ENCODE measurements at places on chromosomes 7 and 10.

- no peak for DNase-seq
These were observed 9.9 kb downstream of the PHTF2 start for GRCh38 chr7:77808517-77808916.

DNA sequence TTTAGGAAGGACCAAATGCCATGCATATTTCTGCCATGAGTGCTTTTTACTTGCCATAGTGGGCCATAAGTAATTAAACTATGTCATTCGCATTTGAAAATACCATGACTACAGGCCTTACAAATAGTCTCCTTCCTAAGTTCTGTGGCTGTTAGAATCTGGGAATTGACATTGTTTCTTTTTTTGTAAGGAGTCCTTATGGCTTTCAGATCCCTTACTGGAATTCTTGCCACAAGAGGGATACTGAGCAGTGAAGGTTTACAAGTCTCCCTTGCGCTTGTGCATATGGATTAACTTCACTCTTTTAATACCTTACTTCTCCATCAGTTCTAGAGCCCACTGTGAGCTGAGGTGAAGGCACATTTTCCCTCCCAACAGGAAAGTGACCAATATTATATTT is 166.0 kb downstream of the NRG3 start:
- DNase-seq: no peak

DNA sequence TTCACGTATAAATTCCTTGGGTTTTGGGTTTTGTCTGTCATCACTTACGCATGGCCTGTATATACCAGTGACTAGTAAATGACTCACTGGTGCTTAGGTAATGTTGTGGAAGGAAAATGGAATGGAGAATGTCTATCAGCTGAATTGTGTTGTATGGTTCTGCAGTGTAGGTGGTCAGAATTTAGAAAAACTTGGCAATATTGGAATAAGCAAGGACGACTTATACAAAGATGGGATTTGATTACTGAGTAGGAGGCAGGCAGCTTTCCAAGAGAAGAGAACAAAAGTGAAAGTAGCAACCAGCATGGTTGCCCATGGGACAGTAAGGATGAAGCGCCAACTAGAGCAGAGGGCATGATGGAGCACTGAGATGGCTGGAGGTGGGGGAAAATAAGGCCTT is 168.6 kb upstream of the CSTF2T start:
- DNase-seq: no peak

GRCh38 chr7:1085910-1086421 is 1.9 kb upstream of the GPER1 start:
- no peak for DNase-seq

- DNase-seq: no peak
These were observed 114.8 kb downstream of the FAM53B start for GRCh38 chr10:124629415-124629814.

DNA sequence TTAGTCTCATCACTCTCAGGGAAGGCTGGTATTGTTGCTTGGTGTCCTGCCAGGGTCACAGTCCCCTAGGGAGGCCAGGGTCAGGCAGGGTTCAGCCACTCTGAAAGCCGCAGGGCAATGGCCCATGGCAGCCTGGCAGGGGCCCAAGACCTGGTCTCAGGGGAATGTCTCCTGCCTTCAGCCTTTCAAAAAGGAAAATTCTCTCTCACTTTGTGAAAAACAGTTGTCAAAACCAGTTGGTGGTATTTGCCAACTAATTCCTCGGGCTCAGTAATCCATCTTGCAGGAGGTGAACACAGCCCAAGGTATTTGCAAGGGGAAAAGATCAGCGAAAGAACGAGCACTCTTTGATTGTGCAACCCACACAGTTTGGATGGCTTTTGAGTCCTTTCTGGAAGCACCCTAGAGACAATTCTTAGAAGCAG is 101.5 kb downstream of the JCAD start:
- DNase-seq: no peak

DNA sequence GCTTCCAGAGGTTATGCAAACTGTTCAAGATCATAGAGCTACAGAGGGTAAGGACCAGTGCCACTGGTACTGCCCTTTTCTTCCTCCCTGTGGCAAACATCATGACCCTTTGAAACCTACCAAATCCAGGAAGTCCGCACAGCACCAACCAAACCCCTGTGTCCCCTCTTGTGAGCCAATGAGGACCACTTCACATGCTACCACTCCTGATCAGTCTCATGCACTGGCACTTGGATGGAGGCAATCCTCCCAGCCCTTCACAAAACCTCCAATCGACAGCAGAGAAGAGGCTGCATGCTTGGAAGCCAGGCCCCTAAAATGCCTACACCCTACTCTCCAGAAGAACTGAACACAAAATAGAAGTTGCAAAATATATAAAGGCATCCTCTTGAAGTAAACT is 248.0 kb downstream of the TNS3 start:
- no peak for DNase-seq

GRCh38 chr10:38007991-38008390 is 2.5 kb upstream of the ZNF33A start:
- DNase-seq: no peak

DNA sequence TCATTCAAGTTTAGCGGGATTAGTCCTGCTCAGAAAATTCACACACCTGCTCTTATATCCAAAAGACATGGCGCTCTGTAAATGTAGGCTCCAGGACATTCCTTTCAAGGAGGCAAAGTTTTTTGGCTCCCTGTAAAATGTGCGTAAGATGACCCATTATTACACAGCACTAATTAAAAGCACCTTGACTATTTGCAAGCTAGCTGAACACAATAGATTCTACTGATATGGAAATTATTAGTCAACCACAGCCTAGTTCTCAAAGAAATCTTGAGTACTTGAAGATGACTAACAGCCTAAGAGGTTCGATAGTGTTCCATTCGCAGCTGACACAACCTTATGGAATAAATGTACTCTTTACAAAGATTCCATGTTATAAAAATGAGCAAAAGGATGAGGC is 175.2 kb downstream of the BMPER start:
- no peak for DNase-seq

DNA sequence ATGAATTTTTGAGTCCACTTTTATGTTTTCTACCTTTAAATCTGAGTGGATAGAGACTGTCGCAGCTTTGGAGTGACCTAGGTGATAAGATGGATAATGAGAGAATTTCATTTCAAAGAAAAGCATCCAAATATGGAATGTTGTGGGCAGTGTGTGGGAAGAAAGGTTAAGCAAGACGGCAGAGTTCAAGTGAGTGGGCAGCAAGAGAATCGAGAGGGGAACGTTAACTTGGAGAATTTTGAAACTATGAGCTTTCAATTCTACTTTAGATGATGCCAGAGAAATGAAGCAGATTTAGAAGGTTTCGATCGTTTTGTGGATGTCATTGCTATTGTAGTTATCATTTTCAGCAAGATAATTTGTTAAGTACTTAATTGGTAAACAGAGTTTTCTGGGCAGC is 73.0 kb downstream of the XRCC2 start:
- DNase-seq: no peak

- DNase-seq: no peak
These were observed 102.8 kb upstream of the ZNF438 start for GRCh38 chr10:31134311-31134952.

DNA sequence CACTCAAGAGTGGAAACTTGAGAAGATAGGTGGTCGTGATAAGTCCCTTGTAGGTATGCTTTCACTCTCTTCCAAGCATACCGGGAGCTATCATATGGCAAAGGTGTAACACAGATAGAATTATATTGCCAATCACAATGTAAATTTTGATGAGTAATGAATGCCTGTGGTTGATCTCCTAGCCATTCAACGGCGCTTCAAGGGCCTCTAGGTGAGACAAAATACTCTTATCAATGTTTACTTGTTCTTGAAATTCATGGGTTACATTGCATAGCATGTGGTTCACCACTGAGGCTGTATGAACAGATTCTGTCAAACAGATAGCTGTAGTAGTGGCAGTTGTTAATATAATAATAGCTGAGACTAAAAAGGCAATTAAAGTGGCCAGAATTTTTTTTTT is 82.4 kb downstream of the THSD7A start:
- DNase-seq: no peak

GRCh38 chr10:52818019-52818418 is 45.4 kb upstream of the MBL2 start:
- DNase-seq: no peak

- DNase-seq: no peak
These were observed 79.3 kb downstream of the MKI67 start for GRCh38 chr10:128046953-128047290.

DNA sequence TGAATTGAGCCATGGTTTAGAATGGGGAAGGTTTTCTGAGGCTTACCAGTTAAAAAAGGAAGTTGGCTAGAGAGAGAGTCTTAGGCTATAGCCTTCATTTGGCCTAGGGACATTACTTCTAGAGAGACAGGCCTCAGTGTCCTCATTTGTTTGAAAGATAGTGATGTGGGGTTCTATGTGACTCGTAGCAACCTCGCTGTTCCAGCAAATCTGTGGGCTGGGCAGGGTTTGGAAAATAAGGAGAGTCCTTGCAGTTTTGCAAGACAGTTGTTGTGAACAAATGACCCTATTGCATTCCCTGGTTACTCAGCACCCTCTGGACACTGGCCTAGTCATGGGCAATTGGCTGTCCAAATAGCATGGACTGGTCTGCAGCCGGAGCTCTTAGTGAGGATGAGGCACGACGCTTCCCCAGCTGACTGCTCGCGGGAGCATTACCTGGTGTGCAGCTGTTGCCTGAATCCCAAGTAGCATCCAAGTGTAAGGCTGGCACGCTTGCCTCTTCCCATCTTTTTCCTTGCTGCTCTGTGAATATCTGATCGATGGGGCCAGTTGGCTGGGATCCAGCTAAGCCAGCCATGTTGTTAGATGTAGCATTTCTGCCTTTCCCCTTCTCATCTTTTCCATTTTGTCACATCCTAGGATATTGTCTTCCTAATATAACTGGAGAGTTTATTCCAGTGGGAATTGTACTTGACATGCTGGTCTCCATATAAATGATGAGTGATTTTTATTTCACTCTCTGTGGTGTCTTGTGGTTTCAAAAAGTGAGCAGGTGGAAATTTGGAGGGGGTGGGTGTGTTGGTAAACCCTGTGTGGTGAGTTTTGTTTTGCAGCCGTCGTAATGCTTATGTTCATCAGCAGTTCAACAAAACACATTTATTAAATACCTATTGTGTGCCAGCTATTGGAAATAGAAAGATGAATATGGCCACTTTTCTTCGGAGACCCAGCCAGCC is 99.8 kb downstream of the SND1 start:
- no peak for DNase-seq

DNA sequence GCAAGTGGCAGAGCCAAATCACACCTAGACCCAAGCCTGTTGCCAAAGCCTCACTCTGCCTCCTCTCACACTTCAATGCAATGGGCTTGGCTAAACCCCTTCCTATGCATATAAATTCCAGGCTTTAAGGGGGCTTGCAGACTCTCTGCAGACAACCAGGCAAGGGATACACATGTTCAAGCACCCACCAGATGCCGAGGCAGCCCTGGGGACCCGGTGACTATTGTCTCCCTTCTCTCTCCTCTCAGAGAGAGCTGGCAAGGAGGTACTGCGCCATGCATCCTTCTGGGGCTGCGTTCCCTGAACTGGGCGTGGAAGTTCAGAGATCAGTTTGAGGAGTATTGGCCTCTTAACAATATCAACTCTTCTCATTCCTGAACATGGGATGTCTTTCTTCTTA is 131.2 kb downstream of the ARHGAP22 start:
- DNase-seq: no peak

- no peak for DNase-seq
These were observed 67.1 kb upstream of the GSDME start for GRCh38 chr7:24824400-24824799.

GRCh38 chr10:124721330-124722045 is 22.7 kb downstream of the FAM53B start:
- DNase-seq: no peak

GRCh38 chr10:113127901-113128283 is 177.8 kb downstream of the TCF7L2 start:
- DNase-seq: no peak

DNA sequence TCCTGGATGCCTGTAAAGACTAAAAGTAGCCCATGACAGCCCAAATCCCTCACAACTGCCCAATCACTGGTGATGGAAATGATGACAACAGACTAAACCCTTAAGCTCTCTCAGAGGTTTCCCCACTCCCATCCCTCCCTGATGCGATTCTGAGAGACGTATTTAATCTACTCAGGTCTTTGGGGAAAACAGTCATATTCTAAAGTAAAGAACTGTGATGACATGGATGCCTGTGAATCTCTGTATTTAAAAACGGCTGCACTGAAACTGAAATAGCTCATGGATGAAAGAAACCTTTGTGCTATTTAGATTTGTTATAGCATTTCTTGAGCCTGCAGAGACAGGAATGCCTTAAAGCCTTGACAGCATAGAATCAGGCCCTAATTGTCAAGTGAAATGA is 28.5 kb downstream of the VPS41 start:
- no peak for DNase-seq

DNA sequence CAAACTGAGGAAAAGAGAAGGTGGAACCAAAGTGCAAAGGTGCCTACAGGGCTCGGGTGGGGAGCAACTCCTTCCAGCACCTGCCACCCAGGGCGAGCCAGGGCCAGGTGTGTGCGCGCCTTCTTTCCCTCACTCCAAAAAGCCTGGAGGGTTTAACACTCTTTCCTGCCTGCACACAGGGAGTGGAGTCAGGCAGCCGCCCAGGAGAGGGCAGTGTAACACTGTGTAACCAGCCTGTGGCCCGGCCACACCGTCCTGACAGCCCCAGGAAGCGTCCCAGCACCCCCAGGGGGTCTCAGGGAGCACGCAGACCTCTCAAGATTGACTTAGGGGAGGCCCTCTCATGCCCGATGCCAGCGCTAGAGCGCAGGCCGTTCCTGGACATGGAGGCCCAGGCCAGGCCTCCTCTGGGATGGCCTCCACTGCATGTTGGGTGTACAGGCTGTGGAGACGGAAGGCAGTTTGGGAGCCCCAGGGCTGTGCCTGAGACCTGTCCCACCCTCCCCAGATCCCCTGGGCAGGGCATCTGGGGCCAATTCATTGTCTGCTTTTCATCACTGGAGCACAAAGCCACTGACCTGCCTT is 13.4 kb downstream of the BRI3 start:
- no peak for DNase-seq

DNA sequence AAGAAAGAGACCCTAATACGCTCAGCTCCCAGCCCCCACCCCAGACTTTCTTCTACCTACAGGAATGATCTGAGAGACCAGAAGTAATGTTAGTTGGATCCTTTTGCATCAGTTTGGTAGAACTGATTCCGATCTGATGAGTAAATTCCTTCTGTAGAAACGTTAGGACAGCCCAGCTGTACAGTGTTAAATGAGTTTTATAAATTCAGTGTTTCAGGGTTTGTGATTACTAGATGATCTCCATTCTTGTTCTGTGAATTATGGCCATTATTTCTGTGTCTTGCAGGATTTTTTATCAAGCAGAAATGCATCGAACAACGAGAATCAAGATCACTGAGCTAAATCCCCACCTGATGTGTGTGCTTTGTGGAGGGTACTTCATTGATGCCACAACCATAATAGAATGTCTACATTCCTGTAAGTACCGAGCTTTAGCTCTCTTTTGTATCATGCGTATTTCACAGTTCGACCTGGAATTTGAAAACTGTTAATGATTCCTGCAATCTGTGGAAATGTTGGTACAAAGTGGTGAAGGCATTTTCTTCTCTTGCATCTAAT is 5.3 kb downstream of the BMI1 start:
- DNase-seq: no peak

- DNase-seq: no peak
These were observed 55.3 kb downstream of the C7orf25 start for GRCh38 chr7:42856605-42856987.

GRCh38 chr10:132679640-132680039 is 106.3 kb downstream of the NKX6-2 start:
- DNase-seq: no peak

- DNase-seq: no peak
These were observed 101.3 kb downstream of the SDHAF3 start for GRCh38 chr7:97218767-97219166.

- DNase-seq: no peak
These were observed 146.0 kb downstream of the FANK1 start for GRCh38 chr10:126042354-126042753.

GRCh38 chr10:132518572-132519381 is 18.8 kb upstream of the INPP5A start:
- no peak for DNase-seq

All from activated CD8-positive, alpha-beta memory T cell treated with anti-CD3 and anti-CD28 coated beads for 1 hour (primary cell).